ENCODE measurements at places on chromosomes 5 and 9. TPM values are rescaled to one million over a fixed set of nuclear protein-coding genes. Genes with fewer than 3 reads are reported as not detected.

GRCh38 chr5:42543774-42544173 is 120.5 kb downstream of the GHR start:
- no peak for DNase-seq

- DNase-seq: no peak
These were observed 971 bp downstream of the PHYKPL start for GRCh38 chr5:178231539-178232123.

- DNase-seq: no peak
These were observed 6.3 kb downstream of the TESK1 start for GRCh38 chr9:35611230-35611797.

DNA sequence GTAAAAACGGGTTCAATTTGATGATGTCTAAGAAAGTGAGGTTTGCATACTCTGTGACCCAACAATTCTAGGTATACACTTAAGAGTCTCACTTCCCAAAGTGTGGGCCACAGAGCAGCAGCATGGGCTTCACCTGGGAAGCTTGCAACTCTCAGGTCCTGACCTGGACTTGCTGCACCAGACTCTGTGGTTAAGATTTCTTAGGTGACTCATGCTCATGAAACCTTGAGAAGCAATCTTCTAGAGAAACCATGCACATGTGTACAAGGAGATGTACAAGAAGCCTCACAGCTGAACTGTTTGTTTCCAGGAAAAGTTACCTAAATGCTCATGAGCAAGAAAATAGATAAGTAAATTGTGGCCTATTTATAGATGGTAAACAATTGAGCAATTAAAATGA is 30.0 kb downstream of the DNAJC21 start:
- no peak for DNase-seq

DNA sequence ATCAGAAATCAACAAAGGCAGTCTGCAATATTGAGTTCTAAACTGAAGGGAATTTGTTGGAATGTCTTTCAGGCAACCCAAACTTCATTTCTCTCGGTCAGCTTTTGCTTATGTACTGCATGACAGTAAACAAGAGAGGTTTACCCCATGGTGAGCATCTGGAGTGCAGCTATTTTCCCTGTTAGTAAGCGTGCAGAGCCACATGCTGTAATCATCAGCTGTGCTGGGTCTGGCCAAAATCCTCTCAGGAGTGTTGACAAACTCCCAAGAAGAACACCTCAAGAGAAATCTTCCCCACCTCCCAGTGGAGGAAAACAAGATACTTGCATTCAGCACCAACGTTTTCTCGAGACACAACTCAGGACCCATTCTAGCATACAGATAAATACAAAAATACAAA is 83.6 kb upstream of the ADAMTSL1 start:
- DNase-seq: no peak

TYRP1 gene
- not detected for total RNA-seq

PRR16 gene
- total RNA-seq: 0.48 TPM

GRK6 gene
- 27.8 TPM for total RNA-seq

MYMK gene
- not detected for total RNA-seq

DNA sequence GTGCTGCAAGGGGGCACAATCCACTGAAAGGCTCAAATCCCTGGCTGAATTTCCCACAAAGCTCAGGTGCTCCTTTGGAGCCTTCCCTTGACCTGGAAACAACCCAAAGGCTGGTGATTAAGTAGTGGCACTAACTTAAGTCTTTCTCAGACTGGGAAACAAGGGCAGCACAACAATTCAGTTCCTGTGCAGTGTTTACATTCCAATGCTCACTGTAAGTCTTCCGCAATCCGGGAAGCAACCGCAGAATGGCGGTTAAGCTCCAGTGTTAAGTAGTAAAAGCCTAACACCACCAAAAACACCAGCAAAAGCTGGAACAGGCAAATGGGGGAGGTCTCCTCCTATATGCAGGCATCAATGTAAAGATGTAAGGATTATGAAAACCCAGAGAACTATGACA is 117.2 kb downstream of the TRPM3 start:
- DNase-seq: no peak
